ENCODE measurements at places on chromosomes 7 and 10. TPM values are rescaled to one million over a fixed set of nuclear protein-coding genes. Genes with fewer than 3 reads are reported as not detected.

FAM131B gene
- 37.0 TPM for total RNA-seq

HMX3 gene
- not detected for total RNA-seq

TMEM140 gene
- 5.1 TPM for total RNA-seq

SYCE1 gene
- total RNA-seq, result 0.41 TPM

GTPBP4 gene
- total RNA-seq, result 40.4 TPM

OLAH gene
- not detected for total RNA-seq

AKR1C2 gene
- total RNA-seq, result 54.1 TPM

LIPM gene
- not detected for total RNA-seq

MRC1 gene
- 0.10 TPM for total RNA-seq

ADCYAP1R1 gene
- total RNA-seq, result 0.64 TPM

SMARCD3 gene
- total RNA-seq, result 34.6 TPM

SVOPL gene
- total RNA-seq, result 0.31 TPM

DNA sequence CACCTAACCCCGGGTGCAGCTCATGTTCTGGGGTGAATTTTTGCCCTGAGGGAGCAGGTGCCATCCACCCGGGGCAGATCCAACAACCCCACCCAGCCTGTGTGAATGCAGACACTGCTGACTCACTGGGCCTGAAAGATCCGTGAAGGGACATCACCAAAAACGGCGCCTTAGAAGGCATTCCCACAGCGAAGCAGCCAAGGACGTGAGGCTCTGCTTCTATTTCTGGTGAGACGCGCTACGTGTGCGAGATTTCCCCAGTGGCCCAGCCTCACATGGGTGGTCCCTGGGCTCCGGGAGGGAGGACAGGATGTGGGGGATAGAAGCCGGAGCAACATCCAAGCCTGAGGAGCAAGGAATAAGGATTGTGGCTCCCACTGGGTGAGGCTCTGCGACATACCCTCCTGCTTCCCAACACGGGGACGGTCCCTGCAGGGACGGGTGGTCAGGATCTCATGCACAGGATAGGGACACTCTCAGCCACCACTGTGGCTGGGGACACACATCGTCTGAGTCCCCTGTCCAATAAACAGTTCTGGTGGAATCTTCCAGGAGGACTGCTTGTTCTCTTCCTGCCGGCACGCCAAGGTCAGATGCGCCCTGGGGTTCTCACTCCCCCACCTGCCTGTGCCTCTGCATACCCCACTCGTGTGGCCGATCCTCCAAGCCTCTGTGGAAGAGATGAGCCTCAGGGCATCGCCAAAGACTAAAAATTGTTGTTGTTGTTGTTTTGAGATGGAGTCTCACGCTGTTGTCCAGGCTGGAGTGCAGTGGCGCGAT lies 70.2 kb downstream of the ZRANB1 start:
- ATAC-seq, result peak; percentile 3

GRCh38 chr10:5449823-5450222 lies 37.5 kb downstream of the NET1 start:
- ATAC-seq, result no peak

DNA sequence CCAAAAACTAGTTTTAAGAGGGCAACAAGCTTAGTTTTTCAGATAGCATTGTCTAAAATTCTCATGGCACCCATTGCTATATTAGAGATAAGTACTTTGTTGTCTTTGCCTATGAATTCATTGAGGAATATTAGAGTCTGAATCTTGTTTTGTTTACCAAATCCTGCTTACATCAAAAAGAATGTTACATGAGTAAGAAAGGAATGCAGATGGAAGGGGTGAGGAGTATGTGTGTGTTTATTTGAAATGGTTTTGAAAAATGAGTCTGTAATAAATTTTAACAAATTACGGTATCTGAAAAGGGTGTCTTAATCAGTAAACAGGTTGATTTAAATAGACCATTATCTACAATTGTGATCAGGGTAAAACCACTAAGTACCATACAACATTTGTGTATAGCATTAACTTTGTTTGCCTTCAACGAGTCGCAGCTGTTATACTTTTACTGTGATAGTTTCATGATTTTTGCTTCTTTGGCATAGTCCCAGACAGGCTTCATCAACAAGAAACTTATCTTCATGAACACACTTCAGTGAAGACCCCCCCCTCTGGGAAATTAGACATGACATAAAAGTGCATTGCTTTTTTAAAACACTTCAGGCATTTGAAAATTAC lies 1183.9 kb upstream of the C7orf33 start:
- no peak for ATAC-seq

- ATAC-seq, result peak; percentile 30
Observed at GRCh38 chr10:63120554-63120953, 12.6 kb upstream of the NRBF2 start.

DNA sequence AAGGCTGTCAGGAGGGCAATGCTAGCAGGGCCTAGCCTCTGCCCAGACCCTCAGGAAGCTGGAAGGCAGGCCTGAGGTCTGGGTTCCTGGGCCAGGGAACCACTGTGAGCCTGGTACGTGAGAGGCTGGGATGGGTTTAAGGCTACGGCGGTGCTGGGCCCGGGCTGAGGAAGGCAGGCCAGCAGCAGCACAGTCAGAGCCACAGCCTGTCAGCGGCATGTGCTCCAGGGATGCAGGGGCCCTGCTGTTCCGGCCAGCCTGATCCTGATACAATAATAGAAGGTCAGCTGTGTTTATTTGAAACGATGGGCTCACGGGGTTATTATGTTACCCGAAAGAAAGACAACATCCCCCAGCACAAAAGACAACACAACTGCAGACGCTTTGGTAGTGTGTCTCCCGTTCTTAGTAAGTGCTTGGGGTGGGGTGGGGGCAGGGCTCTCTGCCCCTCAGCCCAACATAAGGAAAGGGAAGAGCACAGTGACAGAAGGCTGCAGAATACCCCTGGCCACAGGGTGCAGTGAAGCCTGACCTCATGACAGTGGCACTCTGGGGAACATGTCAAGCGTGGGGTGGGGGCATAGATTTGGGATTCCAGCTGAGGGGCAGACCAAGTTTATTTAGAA lies 95.0 kb downstream of the COL13A1 start:
- ATAC-seq, result peak; percentile 87

GRCh38 chr7:145957160-145957890 lies 159.3 kb upstream of the CNTNAP2 start:
- ATAC-seq, result no peak

DNA sequence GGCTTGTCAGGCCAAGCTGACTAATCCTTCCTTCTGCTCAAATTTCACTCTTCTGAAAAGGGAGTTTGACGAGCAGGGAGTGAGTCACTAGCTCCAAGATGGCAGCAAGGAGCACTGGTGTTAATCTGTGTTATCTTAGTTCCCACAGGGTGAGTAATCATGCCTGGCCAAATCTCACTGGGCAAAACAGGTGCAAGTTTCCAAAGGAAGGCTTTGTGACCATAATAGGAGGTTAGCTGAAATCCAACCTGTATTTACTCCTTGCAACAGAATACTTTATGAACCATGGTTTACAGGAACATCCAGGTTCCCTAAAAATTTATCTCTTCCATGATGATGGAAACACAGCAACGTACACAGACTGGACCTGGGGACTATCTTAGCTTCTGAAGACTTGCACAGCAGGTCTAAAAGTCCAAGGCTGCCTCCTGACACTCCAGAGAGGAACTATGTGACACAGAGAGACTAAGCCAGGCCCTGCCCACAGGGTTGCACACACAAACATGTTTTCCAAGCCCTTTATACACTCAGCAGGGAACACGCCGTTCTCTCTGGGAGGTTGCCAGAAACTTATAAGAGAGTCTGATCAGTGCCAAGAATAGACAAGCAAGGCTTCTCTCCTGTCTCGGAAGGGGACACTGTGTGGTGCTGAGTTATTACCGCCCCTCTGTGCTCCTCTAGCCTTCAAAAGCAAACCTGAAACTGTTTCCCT lies 46.3 kb downstream of the PDK4 start:
- ATAC-seq, result peak; percentile 58

GRCh38 chr7:68733219-68734153 lies 864.8 kb upstream of the AUTS2 start:
- no peak for ATAC-seq

DNA sequence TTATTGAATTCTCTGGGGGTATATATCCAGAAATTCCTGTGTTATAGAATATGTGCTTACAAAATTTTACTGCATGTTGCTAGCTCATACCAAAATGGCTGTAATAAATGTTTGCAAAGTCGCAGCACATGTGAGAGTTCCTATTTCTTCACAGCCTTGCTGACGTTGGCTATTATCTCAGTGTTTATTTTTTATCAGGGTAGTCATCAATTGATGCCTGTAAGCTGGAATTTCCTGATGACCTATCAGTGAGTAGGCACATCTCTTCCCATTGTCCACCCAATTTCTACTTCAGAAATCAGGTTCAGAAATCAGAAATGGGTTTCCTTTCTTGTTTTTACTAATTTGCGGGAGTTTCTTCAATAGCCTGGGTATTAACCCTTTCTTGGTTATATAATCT lies 268.1 kb upstream of the FZD8 start:
- peak; percentile 36 for ATAC-seq

DNA sequence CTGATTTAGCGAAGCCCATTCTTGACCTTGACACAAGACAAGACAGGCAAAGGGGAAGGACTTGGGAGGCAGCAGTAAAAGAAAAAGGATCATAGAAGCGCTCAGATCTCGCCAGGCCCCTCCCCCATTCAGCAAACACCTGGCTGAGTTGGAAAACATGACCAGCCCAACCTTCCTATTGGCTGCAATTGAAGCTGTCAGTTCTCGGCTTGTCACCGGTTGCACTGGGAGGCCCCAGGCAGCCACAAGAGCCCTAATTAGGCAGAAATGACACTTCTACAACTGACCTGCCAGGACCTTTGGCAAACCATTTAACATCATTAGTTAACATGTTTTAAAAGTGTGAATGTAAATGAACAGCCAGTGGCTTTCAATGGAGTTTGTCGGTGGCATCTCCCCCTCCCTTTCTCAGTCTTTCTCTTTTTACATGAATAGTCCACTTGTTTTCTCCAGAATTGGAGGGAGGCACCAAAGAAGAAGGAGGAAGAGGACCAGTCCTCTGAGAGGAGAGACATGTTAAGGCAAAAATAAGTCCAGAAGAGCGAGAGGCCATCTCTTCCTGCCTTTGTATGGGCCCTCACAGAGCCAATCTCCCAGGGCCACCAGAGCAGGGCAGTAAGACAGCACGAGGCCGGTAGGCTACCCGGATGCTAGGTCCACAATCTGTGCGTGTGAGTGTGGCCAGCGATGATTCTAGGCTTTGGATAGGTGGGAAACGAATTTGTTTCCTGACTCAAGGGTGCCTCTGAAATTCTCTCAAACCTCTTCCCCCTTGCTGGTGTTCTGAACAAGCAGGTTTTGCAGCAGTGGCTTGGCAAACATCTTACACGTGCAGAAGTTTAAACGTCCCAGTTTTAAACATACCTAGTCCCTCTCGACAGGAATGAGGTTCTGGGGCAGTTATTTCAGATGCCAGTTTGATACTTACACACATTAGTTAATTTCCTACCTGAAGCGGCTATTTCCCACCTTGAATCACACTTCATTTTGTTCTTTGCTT lies 15.0 kb upstream of the ENO4 start:
- ATAC-seq, result no peak

GRCh38 chr7:79046061-79046460 lies 407.4 kb downstream of the MAGI2 start:
- ATAC-seq, result no peak

- no peak for ATAC-seq
Observed at GRCh38 chr10:79393221-79393923, 46.1 kb downstream of the PPIF start.

GRCh38 chr10:46516660-46517416 lies 39.6 kb downstream of the GPRIN2 start:
- peak; percentile 23 for ATAC-seq

DNA sequence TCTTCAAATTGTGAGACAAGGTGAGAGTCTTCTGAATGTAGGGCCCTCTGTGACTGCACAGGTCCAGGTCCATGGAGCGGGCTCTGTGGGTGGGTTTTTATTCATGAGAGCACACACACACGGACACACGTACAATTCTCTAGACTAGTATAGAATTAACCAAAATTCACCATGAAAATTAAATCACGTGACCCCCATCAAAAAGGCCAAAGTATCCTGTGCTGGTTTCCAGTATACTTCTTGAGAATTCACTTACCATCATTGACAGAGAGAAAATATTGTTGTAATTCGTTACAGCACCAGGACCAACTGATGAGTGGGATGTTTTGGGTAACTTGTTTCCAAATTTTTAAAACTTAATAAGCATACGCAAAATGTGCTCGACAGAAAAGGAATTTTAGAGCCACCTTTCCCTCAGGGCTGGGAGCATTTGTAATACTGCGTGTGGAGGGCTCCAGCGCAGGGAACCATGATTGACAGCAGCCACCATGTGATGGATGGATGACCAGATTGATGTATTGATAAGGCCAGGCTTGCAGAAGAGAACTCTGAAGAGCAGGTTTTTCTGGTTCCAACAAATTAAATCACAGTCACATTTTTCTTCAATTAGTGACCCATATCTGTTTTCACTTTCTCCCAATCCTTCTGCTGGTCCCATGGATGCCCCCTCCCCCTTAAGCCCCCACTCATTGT lies 14.9 kb upstream of the DNTT start:
- no peak for ATAC-seq

DNA sequence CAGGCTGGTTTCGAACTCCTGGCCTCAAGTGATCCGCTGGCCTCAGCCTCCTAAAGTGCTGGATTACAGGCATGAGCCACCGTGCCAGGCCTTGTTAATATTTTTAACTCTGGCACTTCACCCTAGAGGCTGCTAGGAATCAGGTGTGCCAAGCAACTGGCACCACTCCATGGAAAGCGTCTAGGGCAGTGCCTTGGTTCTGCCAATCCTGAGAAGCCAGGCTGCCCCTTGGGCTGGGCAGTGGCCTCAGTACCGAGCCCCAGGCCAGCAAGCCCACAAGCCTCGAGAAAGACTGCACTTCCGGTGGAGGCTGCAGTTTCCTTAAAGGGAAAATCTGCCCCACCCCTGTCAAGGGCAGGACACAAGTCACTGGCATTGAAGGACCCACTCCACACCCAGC lies 11.3 kb downstream of the ALKBH4 start:
- no peak for ATAC-seq

- ATAC-seq, result no peak
Observed at GRCh38 chr7:142836426-142836825, 18.4 kb upstream of the EPHB6 start.

DNA sequence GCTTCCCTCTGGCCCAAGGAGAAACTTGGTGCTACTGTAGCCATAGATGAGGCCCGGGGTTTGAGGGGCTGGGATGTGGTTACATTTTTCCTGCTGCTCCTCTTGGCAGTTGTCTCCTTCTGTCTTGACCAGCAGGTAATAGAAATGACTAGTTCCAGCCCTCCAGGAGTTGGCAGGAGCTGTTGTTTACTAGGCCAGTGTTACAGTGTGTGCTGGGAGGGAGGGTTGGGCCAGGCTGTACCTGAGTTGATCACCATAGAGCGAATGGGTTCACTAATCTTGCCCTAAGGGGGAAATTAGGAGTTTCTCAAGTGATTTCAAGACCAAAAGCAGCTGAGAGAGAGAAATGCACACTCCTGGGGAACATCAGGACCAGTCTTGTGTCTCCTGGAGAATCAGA lies 34.9 kb downstream of the PAX2 start:
- no peak for ATAC-seq

- peak; percentile 44 for ATAC-seq
Observed at GRCh38 chr7:33669251-33669670, 236.1 kb upstream of the BMPER start.

GRCh38 chr10:49021685-49022084 lies 82.0 kb upstream of the LRRC18 start:
- no peak for ATAC-seq

- no peak for ATAC-seq
Observed at GRCh38 chr10:132786884-132787494, 1.0 kb upstream of the NKX6-2 start.
